ENCODE measurements at places on chromosomes 5 and 9.
A peak's percentile ranks its signal among the peaks of the same experiment; 100 is the strongest.

DNA sequence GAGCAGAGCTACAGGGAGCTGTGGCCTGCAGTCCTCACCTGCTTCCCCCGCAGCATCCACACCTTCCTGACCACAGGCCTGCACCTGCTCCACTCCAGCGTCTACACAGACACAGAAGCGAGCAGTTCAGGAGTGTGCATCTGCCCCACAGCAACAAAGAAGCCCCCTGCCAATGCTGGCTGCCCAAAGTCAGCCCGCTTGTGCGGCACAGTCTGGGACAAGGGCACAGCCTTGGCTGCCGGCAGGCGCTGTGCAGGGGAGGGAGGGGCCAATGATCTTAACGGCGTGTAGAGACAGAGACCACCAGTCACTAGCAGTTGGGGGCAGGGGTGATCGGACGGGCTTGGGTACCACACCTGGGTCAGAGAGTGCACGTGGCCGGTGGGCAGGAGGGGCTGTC, 6.6 kb downstream of the BRD9 start:
- ATAC-seq, result no peak

DNA sequence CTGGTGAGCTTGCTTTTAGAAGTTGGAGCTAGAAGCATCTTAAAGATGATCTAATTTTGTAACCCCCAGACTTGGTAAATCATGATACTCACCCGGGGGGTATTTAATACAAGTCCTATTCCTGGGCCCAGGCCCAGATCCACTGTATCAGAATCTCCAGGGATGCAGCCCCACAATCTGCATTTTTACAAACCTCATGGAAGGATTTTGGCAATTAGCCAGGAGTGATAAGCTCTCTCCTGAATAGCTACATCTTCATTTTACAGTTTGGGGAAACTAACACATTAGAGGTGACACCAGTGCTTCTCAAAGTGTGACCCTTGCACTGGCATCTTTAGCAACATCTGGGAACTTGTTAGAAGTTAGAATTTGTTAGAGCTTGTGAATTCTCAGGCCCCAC, 31.2 kb upstream of the OTP start:
- ATAC-seq, result no peak

- no peak for ATAC-seq
Observed at GRCh38 chr5:11955331-11955730, 51.1 kb upstream of the CTNND2 start.

GRCh38 chr9:79286992-79287707, 284.6 kb upstream of the TLE4 start:
- ATAC-seq, result no peak

GRCh38 chr5:162512935-162513565, 445.5 kb downstream of the GABRG2 start:
- ATAC-seq, result no peak

DNA sequence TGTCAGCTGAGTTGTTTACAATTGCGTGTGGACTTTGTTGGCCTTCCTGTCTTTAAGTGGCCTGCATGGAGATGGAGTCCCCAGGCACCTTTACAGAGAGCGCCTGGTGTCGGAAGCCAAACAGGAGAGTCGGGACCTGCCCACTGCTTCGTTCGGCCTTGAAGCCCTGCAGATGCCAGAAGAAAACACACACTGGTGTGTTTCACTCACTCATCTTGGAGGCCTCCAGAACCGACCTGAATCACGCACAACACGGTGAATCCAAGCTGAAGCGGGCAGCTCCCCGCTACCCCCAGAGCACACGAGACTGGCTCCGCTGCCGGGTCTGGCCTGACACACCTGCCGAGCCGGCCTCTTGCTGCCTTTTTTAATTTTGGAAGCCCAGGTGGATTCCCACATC, 419.4 kb upstream of the IRX4 start:
- ATAC-seq, result no peak

- ATAC-seq, result no peak
Observed at GRCh38 chr5:555058-555623, 30.9 kb upstream of the SLC9A3 start.

DNA sequence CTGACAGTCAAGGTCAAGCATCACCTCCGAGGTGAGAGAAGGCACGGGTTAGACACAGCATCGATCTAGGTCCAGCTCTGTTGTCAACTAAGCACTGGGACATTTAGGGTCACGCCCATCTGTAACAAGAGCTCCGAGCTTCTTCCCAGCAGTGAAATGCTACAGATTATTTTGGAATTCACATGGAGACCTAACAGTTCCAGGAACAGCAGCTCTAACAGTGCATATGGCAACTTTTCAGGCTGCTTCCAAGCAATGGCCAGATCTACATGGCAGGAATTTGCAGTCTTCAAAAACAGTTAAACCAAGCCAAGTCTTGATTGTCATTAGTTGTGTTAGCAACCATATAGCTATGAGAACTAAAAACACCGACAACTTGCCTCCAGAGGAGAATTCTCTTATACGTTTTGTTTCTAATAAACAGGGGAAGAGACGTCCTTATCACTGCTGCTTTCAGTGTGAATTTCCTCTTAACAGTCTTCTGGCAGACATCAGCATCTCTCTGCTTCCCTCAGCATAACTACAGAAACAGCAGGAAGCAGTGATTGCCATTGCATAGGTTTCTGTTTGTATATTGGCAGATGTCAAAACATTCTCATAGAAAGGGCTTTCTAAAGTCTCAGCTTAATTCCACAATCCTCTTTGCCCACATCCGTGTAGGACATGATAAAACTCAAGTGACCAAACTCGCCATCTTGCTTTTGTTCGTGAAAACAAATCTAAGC, 242.1 kb upstream of the DAPK1 start:
- no peak for ATAC-seq

- ATAC-seq, result no peak
Observed at GRCh38 chr5:50655810-50656205, 10.6 kb upstream of the PARP8 start.

- ATAC-seq, result no peak
Observed at GRCh38 chr9:80811656-80812055, 877.7 kb downstream of the TLE1 start.

DNA sequence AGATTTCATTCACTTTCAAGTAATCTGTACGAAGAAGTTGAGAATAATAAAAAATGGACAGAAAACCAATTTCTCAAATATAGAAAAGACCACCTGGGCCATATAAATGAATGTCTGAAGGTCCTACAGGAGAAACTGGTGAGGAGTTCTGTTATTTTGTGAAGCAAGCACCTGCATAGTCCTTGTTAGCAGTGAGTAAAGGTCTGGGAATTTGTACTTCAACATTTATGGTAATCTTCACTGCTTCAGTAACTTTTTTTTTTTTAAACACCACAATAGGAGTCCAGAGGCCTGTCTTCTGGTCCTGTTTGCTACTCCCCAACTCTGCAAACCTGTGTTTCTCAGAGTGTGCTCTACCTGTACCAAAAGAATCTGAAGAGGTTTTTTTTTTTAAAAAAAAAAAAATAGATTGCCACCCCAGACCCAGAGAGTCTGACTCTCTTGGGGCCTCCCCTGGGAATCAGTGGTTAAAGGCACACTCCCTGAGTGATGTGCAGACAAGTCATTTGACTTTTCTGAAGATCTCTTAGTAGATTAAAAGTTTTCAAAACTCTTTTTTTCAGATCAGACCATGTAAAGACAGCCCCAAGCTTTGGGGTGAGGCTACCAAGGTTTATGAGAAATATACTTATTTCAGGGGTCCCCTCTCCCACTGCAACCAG, 55.5 kb downstream of the FAM81B start:
- no peak for ATAC-seq

- no peak for ATAC-seq
Observed at GRCh38 chr5:126274763-126275125, 148.5 kb upstream of the GRAMD2B start.

DNA sequence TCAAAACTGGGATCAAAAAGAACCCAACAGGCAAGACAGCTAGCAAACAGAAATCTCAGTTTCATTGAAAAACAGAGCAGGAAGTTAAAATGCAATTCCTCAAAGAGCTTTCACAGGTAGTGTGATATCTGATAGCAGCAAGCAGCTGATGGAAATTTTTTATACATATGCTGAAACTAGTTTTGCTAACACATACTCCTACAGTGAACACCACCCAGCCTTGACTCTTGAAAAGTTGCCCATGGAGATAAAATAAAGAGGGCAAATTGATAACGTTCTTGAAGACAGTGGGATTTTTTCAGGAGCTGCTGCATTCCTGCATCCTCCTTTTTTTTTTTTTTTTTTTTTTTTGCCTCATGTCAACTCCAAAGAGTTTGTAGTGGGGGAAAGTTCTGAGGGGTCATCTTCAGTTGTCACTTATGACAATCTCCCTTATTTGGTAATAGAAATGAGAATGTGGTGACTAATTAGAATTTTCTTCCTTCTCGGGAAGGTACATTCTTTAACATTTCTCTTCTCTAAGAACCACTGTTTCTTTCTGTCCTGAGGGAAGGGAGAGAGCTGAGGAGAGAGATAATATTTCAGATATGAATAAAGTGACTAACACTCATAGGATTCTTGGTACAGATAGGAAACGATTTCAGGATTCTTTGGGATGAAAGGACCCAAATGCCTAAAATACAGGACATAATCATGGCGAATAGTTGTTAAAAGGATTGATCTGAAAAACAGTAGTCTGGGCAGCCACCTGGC, 24.6 kb downstream of the SH3RF2 start:
- ATAC-seq, result no peak

DNA sequence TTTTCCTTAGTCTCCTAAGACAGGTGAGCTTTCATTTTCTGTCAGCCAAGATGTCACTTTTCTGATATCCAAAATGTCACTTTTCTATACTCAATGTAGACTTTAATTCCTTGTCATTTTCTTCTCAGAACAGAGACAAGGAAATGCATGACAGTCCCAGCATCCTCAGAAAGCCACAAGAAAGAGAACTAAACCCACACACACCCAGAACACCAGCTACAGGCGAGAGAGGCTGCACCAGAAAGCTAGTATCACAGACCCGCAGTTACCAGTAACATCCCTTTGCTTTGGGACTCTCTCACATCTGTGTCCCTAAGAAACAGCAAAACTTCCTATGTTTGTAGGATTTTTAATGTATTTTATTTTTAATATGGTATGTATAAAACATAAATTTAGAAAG, 17.1 kb downstream of the TRMO start:
- no peak for ATAC-seq

- no peak for ATAC-seq
Observed at GRCh38 chr9:14062586-14063221, 251.2 kb downstream of the NFIB start.

DNA sequence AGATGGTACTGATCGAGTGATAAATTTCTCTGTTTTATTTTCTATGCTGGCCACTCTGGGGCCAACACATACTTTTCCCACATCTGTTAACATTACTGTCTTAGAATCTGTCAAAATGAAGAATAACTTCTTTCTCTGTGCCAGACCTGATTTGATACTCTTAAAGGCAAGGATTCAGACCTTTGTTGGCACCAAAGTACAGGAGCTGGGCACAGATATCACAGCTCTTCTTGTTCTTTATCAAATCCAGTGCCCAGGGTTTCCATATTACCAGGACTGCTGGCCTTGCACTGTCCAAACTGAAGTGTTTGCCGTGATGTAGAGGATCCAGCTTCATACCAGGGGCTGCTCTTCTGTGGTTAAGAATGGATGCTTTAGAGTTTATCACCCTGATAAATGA, 20.9 kb downstream of the ZNF474 start:
- no peak for ATAC-seq

GRCh38 chr9:3285365-3286161, 240.2 kb downstream of the RFX3 start:
- no peak for ATAC-seq

GRCh38 chr5:18314192-18314778, 680.0 kb downstream of the TAF11L14 start:
- no peak for ATAC-seq

GRCh38 chr5:90144625-90145327, 264.8 kb downstream of the CETN3 start:
- ATAC-seq, result no peak

DNA sequence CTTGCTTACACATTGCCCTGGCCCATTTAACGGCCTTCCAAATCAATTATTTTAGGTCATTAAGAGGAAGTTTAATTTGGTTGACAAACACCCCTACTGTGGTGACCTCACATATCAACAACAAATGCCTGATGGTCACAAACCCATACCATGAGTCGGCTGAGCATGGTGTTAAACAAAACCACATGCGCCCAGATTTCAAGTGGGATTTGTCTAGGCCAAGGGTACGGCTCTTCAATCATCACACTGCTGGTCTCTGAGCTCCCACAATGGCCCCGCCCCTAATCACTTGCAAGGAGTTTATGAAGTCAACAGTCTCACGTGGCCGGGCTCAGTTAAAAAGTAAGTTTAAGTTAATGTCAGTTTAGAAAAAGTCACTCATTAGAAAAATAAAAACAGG, 243.8 kb downstream of the CRB2 start:
- no peak for ATAC-seq

DNA sequence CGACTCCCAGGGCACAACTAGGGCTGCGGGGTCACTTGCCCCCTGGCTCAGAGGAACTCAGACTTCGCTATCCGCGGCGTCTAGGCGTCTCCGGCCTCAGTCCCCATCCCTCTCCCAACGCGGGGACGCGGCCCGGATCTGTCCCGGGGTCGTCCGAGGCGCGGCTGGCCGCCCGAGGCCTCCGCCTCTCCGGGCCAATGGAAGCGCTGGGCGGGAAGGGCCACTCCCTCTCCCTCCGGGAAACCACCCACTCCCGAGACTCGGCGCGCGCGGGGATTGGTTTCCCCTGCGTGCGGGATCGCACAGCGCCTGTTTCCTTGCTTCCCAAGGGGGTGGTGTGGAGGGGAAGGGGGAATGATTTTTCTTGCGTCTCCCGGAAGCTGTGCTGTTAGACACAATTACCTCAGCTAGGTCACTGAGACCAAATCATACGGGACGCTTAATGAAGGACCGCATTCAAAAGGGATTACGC, 38.3 kb downstream of the NR2F1 start:
- ATAC-seq, result peak; percentile 92

DNA sequence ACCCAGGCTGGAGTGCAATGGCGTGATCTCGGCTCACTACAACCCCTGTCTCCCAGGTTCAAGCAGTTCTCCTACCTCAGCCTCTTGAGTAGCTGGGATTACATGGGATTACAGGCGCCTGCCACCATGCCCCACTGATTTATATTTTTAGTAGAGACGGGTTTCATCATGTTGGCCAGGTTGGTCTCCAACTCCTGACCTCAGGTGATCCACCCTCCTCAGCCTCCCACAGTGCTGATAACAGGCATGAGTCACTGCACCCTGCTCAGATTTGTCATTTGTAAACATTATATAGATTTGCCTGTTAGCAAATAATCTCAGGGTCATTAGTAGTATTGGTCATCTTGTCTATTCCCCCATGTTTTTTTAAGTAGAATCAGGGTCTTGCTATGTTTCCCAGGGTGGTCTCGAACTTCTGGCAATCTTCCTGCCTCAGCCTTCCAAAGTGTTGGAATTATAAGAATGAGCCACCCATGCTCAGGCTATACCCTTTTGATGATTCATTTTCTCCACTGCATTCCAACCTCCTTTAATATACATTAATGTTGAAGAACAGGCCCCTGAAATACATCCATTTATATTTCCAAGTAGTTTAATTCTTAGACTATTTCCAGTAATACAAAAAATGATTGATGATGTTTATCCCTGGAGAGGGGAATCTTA, 17.3 kb downstream of the CENPH start:
- ATAC-seq, result no peak

GRCh38 chr5:133688391-133688790, 76.0 kb upstream of the FSTL4 start:
- no peak for ATAC-seq

All from gastroesophageal sphincter (tissue), 4 donors.